ENCODE measurements at places on chromosomes 16 and 17. TPM values are rescaled to one million over a fixed set of nuclear protein-coding genes. Genes with fewer than 3 reads are reported as not detected.
A peak's percentile ranks its signal among the peaks of the same experiment; 100 is the strongest.

The TP53TG3F gene
- not detected for total RNA-seq

The LPO gene
- not detected for total RNA-seq

DNA sequence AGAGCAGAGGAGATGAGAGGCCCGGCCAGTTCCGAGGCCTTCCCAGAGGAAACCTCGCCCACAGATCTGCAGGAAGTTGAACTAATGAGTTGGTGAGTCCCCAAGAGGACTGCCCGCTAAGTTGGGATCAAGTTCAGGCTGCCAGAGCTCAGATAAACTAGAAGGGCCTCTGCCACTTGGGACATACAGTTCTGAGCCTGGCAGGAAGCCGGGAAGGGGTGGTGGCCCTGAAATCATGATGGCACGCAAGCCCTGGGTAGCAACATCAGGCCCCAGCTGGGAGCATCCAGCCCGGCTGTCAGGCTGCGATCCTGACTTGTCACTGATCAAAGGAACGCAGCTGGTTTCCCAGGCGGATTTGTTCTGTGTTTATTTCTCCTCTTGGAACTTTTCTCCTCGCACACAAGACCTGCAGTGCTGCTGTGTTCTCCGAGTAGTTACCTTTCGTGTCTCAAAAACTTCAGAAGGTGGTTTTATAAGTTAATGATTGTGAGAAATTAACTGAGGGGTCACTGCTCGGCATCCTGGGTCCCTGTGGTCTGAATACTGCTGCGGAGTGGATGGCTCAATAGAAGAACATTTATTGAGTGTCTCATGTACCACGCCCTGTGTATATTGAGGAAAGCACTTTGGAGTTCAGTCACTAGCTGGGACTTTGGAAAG lies 8.0 kb upstream of the WFDC1 start:
- no peaks in the 10 kb centered on the region for H3K36me3 ChIP-seq
- peaks cover 13% of the 10 kb centered on the region for H3K27me3 ChIP-seq
- H3K4me1 ChIP-seq, result peaks cover 7% of the 10 kb centered on the region

GRCh38 chr17:30031214-30031869 lies 85.3 kb upstream of the NSRP1 start:
- no peak overlapping the region for H3K4me3 ChIP-seq
- DNase-seq, result no peak
- no peak overlapping the region for H3K27ac ChIP-seq

GRCh38 chr17:59155439-59156177 lies at the start of gene PRR11:
Gene PRR11, plus strand, starts transcription at chr17:59155746. Its CDS starts 14,007 bp downstream, at chr17:59169753.
- H3K27me3 ChIP-seq, result no peaks in the 10 kb centered on the region
- DNase-seq, result peak; percentile 99
- H3K4me3 ChIP-seq, result peak within 1 kb of the TSS; percentile 71
- H3K36me3 ChIP-seq, result no peaks in the 10 kb centered on the region
- peak within 1 kb of the TSS; percentile 98 for H3K27ac ChIP-seq

- no peak within 1 kb of the TSS for H3K27ac ChIP-seq
- no peaks in the 10 kb centered on the region for H3K4me1 ChIP-seq
- no peaks in the 10 kb centered on the region for H3K36me3 ChIP-seq
- peaks cover 11% of the 10 kb centered on the region for H3K27me3 ChIP-seq
- H3K4me3 ChIP-seq, result no peak within 1 kb of the TSS
Measured at GRCh38 chr17:34319039-34319483, at the start of gene CCL8. Gene CCL8, plus strand, starts transcription at chr17:34319435. Its CDS starts 67 bp downstream, at chr17:34319502.

All from neural progenitor cell (in vitro differentiated cells).